ENCODE measurements at places on chromosomes 5 and 9.

- DNase-seq, result no peak
Observed at GRCh38 chr5:30041831-30042385, 1151.6 kb upstream of the CDH6 start.

GRCh38 chr9:86275962-86276361, 6.4 kb downstream of the ISCA1 start:
- DNase-seq, result no peak

DNA sequence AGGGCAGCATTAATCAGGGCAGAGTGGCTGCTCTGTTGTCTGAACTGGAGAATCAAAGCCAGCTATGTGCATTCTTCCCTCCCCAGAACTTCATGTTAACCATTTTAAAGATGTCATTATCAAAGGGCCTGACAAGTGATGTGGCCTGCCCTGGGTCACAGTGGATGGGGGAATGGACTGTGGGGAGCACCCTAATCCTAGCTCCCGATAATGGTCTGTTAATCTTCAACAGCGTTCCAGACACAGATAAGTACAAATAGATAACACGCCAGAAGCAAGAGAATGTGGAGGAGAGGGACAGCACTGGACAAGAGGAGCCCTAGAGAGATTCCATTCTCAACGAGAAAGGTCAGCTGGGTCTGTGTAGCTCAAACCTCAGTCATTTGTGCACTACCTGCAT, 77.5 kb downstream of the DPYSL3 start:
- DNase-seq, result no peak

DNA sequence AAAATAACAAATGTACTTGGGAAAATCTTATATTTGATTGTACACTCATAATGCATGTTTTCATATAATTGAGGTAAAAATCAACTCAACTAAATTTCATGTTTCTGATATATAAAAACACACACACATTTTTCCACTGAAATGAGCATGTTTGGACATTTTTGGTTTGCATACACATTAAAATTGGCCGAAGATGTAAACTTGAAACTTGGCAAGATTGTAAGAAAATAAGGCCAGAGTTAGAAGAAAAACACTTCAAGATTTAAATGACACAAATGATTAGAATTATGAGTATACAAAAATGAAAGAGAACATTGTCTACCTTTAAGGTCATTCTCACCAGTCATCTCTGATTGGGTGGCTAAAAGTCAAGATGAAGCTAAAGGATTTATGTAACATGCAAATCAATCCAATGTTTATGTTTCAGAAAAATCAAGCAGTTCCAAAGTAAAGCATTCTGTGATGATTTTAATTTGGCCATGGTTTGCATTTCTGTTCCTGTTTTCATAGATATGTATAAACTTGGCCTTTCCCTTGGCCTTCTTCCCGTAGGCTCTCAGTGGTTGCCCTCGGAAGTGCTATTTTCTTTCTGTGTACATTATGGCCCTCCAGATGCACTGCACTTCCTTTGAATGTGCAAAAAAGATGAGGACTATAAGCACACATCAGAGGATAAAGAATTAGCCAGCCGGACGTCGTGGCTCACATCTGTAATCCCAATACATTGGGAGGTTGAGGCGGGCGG, 1105.4 kb upstream of the DMAC1 start:
- no peak for DNase-seq

- DNase-seq, result no peak
Observed at GRCh38 chr5:122468351-122469116, 156.5 kb downstream of the SNCAIP start.

DNA sequence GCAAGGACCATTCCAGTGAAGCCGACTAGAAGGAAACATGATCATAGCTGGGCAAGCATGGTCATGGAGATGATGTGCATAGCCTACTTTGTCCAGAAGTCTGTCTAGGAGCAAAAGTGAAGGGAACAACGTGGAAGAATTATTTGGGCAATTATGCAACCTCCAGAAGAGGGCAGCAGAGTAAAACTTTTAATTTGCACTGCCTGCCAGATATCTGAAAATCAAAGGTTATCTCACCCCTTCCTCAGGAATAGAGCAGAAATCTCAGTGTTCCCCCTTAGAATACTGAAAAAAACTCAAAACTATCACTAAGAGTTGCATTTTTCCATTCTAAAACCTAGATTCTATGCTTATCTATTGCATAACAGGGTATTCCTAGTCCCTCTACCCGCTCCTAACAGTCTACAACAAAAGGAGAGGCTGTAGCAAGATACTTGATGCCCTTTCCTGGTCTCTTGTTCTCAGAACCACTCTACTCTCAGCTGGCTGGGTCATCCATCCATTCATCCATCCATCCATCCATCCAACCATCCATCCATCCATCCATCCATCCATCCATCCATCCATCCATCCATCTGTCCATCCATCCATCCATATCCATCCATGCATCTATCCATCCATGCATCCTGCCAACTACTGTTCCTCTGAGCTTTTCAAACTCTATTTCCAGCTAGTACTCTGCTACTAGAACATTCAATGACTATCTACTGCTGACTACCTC, 8.4 kb upstream of the SETD9 start:
- peak; percentile 61 for DNase-seq

DNA sequence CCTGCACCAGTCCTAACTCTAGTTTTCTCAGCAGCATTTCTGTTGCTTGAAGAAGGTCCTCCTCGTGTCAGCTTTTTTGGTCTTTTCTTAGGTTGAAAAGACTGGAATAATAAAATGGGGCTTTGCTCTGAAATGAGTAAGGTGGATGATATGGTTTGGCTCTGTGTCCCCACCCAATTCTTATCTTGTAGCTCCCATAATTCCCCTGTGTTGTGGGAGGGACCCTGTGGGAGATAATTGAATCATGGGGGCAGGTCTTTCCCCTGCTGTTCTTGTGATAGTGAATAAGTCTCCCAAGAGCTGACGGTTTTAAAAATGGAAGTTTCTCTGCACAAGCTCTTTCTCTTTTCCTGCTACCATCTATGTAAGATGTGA, 53.6 kb downstream of the LIX1 start:
- no peak for DNase-seq

DNA sequence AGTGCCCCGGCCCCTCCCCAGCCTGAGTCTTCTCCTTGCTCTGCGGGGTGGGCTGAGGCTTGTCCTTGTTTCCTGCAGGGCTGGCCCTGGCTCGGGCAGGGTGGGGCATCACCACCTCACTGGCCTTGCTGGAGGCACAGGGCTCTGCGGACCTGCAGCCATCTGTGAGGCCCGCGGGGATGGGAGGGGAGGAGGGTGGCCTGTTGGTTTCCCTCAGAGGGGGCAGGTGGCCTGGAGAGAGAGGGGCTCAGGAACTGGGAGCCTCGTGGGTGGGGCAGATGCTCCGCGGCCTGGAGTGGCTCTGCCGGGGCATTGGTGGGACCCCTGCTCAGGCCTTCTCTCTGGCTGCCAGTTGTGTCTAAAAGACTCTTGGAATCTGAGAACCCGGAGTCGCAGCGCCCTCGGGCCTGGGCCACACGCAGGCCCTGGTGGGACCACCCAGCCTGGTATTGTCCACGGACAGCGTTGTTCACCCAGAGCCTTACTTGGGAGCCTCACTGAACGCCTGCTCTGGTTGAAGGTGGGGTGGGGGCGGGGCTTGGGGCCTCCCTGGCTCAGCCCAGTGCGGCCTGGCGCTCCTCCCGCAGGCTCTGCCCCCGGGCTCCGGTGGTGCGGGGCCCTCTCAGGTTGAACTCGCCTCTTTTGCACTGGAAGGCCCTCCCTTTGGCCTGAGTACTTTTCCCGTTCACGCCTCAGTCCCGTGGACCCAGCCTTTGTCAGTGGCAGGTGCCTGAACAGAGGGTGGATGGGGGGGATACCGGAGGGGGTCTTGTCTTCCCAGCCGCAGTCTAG, 111.3 kb downstream of the RXRA start:
- DNase-seq, result no peak

GRCh38 chr5:31581498-31582099, 49.5 kb downstream of the C5orf22 start:
- DNase-seq, result peak; percentile 17

DNA sequence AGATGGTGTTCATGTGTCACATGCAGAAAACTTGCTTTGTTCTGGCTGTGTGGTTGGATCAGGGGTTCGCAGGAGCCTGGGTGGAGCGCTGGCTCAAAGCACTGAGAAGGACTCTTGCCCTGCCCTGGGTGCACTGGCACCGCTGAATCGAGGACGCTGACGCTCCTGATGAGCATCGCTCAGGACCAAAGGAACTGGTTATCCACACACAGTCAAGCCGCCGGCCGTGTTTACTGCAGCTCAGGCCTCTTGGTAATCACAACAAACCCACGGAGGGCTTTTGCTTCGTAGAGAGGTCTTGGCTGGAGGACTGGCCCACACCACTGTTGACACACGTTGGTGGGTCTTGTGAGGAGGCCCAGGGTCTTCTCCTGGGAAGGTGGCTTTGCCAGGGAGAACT, 299.4 kb upstream of the IRX2 start:
- no peak for DNase-seq

Data from HT1080 (cell line).